ENCODE measurements at places on chromosomes 16 and 17.

GRCh38 chr17:82414548-82415281 lies 3.4 kb upstream of the HEXD start:
- DNase-seq: no peak

DNA sequence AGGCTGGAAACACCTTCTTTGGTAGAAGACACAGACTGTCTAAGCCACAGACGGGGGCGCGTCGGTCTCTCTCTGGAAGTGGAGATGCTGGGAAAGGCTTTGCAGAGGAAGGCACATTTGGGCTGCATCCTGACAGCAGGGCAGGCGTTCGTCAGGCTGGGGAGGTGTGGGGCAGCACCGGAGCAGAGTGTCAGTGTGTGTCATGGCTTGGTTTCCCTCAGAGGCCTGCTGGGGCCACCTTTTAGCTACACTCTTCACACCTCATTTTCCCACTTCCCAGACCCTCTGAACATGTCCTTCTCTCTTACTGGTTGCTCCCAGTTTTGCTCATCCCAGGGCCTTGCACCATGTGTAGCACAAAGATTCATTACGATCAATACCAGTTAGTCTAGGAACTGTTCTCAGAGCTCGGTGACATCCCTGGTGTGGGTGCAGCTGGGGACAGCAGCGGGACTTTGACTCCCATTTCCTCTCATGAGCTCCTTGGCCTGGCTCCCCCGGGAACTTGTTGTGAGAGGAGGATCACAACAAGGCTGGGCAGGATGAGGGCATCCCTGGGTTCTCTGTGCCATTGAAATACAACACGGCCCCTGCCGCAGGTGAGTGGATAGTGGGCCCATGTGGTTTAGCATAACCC lies 33.1 kb downstream of the SMARCE1 start:
- DNase-seq: no peak

GRCh38 chr16:88941913-88942909 lies 34.8 kb downstream of the CBFA2T3 start:
- no peak for DNase-seq

GRCh38 chr16:15049581-15050180 lies 6.2 kb downstream of the NTAN1 start:
- no peak for DNase-seq

DNA sequence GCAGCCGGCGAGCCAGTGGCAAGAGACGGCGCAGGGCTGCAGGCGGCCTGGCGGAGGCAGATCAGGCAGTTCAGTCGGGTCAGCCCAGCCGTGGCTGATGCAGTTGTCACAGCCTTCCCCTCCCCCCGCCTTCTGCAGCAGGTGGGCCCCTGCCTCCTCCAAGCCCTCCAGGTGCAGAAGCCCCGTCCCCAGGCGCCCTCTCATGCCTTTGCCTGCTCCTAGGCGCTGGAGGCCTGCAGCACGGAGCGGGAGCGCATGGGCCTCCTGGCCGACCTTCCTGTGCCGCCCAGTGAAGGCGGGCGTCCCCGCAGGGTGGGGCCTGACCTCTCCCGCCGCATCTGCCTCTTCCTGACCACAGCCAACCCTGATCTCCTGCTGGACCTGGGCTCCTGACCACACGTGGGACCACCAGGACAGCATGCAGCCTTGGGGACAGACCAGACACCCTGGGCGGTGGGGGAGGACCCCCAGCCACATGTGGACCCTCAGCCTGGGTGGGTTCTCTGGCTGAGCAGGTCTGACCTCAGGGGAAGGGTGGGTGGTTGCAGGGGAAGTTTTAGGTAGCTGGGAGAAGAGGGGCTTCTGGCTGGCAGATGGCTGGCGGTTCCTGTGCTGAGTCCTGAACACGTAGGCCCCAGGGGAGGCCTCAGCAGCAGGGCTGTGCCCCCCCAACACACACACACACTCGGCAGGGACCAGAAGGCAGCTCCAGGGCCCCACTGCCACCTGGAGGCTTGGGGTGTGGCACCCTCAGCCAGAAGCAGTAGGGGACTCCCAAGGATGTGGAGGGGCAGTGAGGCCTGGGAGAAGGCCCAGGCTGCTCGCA lies 3.1 kb upstream of the MRPS34 start:
- DNase-seq: no peak

DNA sequence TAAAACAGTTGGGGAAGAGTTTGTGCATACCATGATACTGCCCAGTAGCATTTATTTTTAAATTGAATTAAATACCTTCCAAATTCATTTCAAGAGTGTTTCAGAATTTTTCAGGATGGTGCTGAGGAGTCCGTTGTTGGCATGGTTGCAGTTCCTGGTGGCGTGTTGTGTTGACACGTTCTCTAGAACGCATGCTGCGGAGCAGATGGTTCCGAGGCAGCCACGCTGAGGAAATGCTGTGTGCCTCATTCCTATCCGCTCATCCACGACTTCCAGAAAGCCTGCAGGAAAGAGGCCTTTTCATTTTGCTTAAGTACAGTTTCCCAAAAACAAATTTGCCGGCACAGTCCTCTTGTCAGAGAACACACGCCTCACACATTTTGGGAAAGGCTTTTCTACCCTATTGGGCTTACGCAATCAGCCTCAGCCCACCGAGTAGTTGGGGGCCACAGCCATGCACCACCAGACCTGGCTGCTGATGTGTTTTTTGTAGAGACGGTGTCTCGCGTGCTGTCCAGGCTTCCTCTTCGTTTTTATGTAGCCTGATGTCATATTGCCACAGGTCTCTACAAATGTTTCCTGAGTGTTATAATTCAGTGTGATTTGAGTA lies 32.1 kb upstream of the IL17C start:
- DNase-seq: no peak

GRCh38 chr17:34519282-34519681 lies 60.1 kb upstream of the TMEM132E start:
- no peak for DNase-seq

DNA sequence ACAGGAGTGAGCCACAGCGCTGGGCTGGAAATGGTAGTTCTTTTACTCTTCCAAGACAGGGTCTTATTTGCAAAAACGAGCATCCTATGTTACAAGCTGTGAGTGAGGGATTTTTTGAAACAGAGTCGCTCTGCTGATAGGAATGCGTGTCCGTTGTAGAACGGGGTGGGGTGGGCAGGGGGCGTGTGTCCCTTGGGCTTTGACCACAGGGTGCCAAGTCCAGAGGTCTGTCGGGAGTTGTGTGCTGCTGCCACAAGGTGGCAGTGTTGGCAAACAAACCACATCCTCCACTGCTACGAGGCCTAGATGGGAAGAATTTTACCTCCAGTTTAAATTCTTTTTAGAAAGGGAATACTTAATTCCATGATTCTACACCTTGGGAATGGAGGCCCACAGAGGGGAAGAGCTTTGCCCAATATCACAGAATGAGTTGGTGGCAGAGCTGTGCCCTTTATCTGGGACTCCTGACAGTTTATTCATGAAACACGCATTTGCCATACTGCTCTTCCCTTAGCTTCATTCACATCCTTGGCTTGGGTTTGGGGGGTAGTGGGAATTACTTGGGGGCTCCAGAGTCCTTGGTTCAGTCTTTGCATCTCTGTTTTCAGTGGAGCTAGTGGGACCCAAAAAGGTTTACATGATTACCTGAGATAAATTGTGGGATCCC lies 30.6 kb upstream of the ETV4 start:
- DNase-seq: peak; percentile 21

- no peak for DNase-seq
Observed at GRCh38 chr17:1067282-1067956, 70.5 kb downstream of the TIMM22 start.

GRCh38 chr17:82957961-82958561 lies 118.2 kb upstream of the ZNF750 start:
- no peak for DNase-seq

DNA sequence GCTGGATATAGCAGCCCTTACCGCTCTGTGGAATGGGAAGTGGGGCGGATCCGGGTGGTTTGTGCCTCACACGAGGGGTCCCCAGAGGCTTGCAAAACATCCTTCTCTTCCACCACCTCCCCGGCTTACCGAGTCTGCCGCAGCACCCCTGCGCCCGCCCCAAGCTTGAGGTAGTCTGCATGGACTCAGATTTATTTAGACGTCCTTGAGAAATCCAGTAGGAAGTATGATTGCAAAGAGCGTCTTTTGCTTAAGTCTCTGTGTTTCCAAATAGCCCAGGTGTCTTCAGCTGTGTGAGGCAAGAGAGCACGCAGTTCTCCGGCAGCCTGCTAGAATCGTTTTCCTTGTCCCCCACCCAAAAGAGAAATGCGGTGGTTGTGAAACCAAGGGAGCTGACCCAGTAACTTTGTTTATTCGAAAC lies 2.4 kb downstream of the KIAA0513 start:
- no peak for DNase-seq

- no peak for DNase-seq
Observed at GRCh38 chr16:48607056-48607825, 2.7 kb downstream of the N4BP1 start.

GRCh38 chr16:48269011-48269410 lies 21.7 kb upstream of the ABCC11 start:
- DNase-seq: no peak
